ENCODE measurements at places on chromosomes 3 and 15.

DNA sequence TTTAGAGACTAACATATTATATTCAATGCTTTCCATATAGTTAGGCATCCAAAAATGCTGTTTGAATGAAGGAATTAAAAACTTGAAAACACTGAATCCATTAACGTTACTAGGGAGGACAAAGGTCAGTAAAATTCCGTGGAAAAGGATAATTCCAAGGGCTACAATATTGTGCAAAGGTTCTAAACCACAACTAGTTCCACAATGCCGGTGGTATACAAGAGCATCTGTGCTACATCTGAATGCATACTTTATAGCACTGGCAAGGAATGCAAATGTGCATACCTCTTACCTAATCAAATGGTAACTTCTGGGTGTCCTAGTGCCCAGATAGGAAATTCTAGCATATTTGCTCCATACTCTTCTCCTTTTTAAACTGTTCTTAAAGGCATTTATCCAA lies 2.2 kb downstream of the ICE2 start:
- no peak for DNase-seq

GRCh38 chr3:128999102-128999501 lies 2.0 kb upstream of the EFCC1 start:
- no peak for DNase-seq

GRCh38 chr15:90588427-90588826 lies 58.7 kb downstream of the CRTC3 start:
- DNase-seq = no peak

GRCh38 chr3:71160785-71161546 lies 422.6 kb downstream of the FOXP1 start:
- DNase-seq = no peak
